Colonic mucosa (tissue), 4 donors: ENCODE measurements at places on chromosomes 5 and 9.

- DNase-seq = no peak
Observed at GRCh38 chr9:95311961-95312360, 5.5 kb downstream of the FANCC start.

DNA sequence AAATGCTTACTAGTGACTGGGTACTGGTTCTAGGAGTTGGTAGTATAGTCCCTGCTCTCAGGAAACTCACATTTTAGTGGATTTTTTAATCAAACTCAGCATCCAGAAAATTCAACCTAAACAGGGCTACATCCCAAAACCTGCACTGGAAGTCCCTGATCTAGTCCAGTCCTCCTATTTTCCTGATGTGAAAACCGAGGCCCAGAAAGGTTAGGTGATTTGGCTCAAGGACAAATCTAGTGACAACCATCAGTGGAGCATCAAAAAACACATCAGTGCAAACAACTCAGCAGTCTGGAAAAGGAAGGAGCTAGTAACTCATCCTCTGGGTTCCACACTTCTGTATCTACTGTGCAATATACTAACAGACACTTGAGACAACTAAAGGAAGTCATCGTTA is 38.2 kb downstream of the SERINC5 start:
- DNase-seq = no peak

DNA sequence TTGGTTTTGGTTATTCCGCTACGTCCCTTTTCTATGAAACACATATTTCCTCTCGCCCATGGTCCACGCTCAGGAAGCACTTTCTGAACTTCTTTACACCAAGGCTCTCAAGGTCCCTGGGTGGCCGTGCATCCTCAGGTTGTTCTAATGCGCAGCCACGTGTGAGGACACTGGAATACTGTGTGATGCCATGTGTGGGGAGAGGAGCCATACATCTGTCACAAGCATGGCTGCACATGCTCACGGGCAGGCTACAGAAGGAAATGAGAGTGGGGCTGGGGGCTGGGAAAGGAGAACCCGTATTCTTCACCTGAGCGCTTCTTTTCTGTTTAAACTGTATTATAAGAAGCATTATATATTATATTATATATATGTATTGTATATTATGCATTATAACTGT is 36.7 kb downstream of the PRRT1B start:
- DNase-seq = no peak

DNA sequence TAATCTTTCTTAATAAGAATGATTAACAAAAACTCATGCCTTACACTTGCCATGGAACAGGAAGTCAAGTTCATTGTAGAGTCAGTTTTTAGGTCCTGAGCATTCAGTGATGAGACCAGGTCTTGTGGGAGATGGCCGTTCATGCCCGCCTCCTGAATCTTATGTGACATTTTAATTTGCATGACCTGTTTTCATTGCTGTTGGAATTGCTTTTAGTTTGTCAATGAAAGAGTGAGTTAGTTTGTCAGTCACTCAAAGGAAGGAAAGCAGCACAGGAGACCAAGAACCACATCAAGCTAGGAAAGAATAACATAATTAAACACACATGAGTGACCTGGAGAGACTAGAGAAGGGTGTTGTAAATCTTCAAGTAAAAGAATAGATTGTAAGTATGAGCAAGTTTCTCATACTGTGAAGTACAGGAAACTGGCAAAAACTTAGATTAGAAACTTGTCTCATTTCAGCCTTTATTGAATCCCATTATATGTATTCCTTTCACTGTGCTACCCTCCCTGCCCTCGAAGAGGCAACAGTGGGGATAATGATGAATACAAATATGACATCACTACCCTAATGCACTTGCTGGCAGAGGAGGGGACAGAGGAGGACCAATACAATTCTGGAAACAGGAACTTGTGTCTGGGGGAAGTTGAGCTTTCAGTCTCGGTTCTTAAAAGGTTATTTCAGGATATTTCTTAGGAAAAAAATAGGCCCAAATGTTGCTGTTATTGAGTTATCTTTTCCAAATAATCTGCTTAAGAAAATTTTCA is 64.3 kb upstream of the C6 start:
- DNase-seq = no peak

DNA sequence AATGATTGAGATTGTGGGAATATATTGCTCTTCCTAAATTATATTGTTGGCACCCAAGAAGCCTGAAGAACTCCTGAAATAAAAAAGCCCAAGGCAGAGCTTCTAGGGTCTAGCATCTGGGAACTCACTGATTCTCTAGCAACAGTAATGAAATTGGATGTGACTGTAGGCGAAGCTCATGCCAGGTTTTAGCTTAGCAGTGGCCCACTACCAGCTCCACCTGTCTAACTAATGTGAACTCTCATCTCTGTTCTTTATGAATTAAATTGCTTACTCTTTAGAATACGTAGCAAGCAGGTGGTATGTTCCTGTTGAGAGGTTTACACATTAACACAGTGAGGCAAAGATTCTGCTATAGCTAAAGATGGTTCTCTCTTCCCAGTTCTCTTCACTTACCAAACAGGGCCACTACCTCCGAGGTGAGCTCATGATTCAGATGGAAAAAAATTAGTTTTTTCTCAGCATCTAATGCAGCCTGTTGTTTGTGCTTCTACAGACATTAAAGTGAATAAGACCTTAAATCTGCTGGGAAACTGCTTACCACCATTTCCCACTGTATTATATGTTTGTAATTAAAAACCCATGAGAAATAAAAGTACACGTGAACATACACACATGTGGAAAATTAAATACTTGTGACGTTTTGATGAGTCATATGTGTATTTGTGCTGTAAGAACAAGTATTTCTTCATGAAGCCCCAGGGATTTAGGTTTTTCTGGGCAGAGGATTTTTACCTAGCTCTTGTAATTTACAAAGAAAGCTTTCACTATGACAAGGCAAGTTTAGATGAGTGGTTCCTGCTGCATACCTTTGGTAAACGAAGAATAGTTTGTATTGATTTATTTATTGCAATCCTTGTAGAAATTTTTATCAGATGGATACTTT is 360.1 kb downstream of the KDM4C start:
- DNase-seq = no peak

DNA sequence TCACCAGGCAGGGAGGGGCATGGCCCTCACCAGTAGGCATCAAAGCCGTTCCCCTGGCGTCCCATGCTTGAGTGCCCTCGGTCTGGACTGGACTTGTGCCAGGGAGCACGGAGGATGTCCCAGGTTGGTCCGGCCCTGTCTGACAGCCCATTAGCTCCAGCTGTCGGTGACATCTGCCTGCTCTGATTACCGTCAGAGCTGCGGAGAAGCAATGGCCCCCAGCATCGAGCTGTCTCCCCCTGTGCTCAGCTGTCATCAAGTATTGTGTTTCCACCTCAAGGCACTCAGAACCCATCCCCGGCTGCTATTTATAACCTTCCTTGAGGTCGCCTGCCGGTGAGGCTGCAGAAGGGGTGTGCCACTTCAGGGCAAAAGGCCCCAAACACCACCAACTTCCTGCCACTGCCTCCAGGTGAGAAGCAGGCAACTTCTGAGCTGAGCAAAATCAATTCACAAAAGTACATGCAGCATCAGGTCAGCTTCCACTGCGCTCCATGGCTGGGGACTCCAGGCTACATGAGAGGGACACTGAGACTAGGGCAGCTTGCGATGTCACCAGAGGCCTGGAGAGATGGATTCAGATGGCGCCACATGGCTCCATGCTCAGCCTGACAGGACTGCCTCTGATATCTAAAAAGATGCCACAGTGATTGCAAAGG is 142.7 kb downstream of the C5orf15 start:
- no peak for DNase-seq

DNA sequence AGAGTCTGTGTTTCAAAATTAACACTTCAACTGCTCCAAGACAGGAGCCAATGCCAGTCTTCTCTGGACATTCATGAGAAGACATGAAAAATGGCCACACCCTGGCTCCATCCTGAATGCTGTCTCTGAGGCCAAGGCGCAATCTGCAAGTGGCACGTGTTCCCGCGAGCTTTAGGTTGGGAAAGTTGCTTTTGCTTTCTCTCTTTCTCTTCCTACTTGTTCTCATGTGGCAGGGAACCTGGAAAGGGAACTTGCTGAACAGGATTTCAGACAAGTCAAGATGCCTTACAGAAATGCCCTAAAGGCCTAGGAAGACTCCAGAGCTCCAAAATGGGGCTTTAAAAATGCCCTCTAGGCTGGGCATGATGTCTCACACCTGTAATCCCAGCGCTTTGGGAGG is 91.9 kb upstream of the OTULINL start:
- no peak for DNase-seq

DNA sequence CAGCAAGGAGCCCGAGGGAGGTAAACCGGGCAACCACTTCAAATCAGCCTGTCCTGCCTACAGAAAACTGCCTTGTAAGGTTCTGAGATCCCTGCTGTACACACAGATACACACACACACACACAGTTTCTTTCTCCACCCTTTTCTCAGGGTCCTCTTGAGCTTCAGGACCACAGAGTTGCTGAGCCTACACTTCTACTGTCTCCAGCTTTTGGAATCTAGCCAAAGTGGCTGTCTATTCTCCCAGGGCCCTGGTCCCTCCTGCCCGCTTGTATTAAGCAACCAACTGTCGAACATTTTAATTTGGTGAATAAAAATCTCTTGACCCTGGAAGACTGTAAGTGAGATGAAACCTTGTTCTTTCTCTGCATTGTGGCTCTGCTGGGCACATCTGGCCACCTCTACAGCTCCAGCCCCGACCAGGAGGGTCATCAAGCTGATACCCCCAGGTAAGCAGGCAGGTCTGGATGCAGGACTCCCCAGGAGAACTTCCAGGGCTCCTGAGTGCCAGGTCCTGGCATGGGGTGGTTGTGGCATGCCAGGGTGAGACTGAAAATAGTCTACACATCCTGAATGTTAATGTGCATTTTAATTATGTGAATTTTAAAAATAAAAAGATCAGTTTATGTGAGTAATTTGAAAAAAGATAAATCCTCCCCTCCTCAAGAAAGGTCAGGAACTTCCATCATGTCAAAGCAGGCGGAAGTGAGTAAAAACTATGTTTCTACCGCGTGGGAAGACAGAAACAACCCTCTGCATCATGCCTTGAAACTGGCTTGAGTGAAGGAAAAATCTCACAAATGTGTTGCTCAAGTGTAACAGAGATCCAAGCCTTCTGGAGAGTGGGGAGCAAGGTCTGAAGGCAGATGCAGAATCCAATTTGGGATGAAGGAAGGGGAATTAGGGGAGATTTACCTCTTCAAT is 15.0 kb upstream of the S1PR3 start:
- no peak for DNase-seq

GRCh38 chr5:140351609-140352334 is 5.4 kb upstream of the HBEGF start:
- DNase-seq = peak; percentile 87

DNA sequence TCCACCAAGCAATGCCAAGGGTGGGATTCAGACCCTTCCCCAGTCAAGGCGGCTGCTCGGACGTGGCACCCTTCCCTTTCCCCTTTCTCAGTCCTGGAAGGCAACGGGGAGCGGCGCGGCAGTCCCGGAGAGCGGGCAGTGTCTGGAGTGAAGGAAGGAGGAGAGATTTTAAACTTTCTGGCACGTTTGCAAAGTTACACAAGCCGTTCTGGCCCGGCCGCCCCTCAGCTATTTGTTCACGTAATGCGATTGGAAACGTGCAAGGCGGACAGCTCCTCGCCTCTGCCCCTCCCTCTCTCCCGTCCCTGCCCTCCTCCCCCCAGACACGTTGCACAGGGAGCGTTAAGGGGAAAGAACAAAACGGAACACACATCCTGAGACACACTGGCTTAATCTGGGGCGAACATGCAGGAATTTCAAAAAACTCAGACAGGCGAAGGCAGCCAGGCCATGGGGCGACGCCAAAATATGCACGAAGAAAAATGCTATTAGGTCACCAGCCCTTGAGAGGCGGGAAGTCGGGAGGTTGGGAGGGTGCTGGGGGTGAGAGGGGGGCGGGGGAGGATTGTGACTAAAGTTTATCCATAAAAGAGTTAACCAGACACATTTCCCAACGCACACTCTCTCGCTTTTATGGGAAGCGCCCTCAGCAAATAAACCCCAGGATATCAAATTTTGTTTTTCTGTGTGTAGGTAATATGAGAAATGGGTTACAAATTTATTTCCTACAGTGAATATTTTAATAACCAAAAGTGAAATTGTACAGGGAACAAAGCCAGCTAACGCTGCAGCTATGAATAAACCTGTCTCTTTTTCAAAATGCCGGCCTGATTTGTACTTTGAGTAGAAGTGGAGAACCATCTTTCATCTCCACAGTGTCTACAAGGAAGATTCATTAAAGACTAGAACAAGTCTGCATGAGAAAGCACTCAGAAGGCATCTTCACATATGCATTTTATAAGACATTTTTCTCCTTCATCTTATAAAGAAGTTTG is at the start of gene LOX:
LOX (minus strand) TSS at position 144 of the 995 bp plus-strand sequence. CDS start 274 bp downstream, outside the sequence.
- DNase-seq = peak; percentile 60

DNA sequence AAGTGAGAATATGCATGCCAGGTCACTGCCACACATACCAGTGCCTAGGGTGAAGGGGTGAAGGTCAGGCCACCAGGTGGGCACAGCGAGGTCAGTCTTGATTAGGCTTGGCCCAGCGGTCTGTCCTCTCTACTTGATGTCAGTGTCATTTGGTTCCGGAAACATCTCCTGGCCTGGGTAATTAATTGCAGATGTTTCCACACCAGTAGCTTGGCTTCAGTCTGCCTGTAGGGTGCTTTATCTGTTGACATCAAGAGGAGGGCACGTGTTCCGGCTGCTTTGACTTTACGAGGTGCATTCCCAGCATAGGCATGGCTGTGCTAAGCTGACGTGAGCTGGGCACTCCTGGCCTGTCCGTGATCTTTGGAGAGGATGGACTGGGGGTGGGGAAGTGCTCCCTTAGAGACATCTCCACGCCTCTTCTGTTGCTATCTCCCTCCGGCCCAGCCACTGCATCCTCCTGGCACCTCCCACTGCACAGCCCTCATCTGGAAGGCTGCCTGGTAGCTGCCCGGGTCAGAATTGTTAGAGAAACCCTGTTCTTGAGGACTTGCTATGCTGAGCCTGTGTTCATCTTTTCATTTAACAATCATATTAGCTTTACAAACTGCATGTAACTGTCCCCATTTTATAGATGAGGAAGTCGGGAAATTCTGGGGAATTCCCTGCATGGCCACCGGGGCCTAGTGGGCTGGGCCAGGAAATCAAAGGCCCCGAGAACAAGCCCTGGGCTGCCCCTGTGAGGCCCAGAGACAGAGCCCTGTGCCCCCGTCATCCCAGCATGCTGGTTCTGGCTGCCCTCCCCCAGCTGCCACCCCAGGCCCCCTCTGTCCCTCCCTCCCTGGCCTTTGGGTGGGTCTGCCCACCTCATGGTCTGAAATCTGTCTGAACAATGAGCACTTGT is 29.1 kb downstream of the JADE2 start:
- DNase-seq = peak; percentile 61

GRCh38 chr5:146048994-146049703 is 56.2 kb downstream of the PLAC8L1 start:
- DNase-seq = peak; percentile 76
